Activated naive CD8-positive, alpha-beta T cell treated with anti-CD3 and anti-CD28 coated beads, Interleukin-2, amount 10 ng/mL, durations not matched to agents 7 days and 5 days (primary cell): ENCODE measurements at places on chromosomes 2 and 18.

GRCh38 chr2:106991866-106992265 lies 105.9 kb upstream of the ST6GAL2 start:
- DNase-seq: no peak

- DNase-seq: no peak
Measured at GRCh38 chr2:238456970-238457926, 30.5 kb downstream of the ASB1 start.

- no peak for DNase-seq
Measured at GRCh38 chr2:83633423-83633822, 825.7 kb downstream of the SUCLG1 start.

DNA sequence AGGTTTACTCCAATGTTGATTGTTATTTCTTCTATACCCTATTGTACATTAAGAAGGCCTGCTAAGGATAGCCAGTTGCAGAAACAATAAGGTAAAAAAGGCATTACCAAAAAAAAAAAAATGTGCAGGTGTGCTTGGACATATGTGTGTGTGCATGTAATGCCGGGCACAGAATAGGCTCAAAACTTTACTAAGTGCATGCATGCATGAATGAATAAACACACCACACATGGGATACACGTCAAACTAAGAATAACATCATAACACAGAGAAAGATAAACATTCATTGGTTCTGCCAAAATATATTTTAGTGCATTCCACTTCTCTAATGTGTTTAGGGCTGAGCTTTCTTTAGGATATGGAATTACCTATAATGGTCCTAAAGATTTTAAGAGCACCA lies 298.2 kb downstream of the TCF4 start:
- DNase-seq: no peak

- DNase-seq: no peak
Measured at GRCh38 chr18:3839581-3839981, 389.6 kb downstream of the TGIF1 start.

GRCh38 chr2:113675875-113676274 lies 48.8 kb downstream of the RABL2A start:
- DNase-seq: no peak

GRCh38 chr18:76102626-76103025 lies 392.4 kb downstream of the ZNF516 start:
- DNase-seq: no peak

DNA sequence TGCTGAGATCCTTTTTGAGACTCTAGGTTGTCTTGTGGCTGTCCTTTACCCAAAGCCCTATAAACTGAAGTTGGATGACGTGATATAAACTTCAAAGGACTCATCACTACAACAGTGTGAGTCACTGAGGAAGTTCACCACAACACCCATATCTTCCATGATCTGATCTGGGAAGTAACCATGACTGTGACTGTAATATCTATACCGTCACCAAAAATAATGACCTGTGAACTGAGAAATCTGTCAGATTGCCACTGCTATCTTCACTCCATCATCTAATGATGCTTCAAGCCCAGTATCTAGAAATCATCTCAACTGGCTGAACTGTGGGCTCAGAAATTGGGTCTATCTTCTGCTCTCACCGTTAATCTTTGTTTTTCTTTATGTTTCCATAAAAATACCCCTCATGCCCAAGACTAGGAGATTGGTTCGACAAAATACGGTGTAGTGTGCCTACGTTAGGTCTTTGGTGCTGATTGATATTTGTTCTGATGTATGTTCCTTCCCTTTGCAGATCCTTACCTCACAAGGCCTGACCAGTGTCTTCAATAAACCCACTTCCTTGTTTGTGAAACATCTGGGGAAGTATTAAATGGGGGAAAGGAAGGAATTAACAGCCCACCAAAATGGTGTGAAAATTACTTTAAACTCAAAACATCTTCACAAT lies 78.2 kb downstream of the MYL12B start:
- no peak for DNase-seq

- DNase-seq: no peak
Measured at GRCh38 chr18:76875390-76876325, 53.3 kb downstream of the ZNF236 start.

- DNase-seq: no peak
Measured at GRCh38 chr2:50535971-50536759, 495.8 kb downstream of the NRXN1 start.
